ENCODE measurements at places on chromosomes 5 and 9. TPM values are rescaled to one million over a fixed set of nuclear protein-coding genes. Genes with fewer than 3 reads are reported as not detected.

GMCL2 gene
- total RNA-seq = not detected

CCDC152 gene
- total RNA-seq = 0.63 TPM

RNF145 gene
- 26.4 TPM for total RNA-seq

NEUROG1 gene
- total RNA-seq = not detected

SLC36A3 gene
- not detected for total RNA-seq

TMOD1 gene
- 0.84 TPM for total RNA-seq

FIBCD1 gene
- not detected for total RNA-seq

LYSMD3 gene
- 27.3 TPM for total RNA-seq

LMAN2 gene
- 115 TPM for total RNA-seq

CDC20B gene
- not detected for total RNA-seq

PCDHGA12 gene
- total RNA-seq = 0.10 TPM

FAM153A gene
- 16.5 TPM for total RNA-seq

SPINK13 gene
- not detected for total RNA-seq

BTNL8 gene
- total RNA-seq = not detected

HTR1A gene
- not detected for total RNA-seq

C9 gene
- total RNA-seq = not detected

FCN2 gene
- not detected for total RNA-seq

AQP3 gene
- total RNA-seq = 22.1 TPM

CCNJL gene
- total RNA-seq = 0.94 TPM

PROB1 gene
- total RNA-seq = 0.21 TPM

AFAP1L1 gene
- total RNA-seq = under 0.01 TPM
